ENCODE measurements at places on chromosomes 3 and 15.

- ATAC-seq: peak; percentile 52
Observed at GRCh38 chr3:71784914-71785531, at the start of gene PROK2. TSS of gene PROK2 (minus strand) at chr3:71785148. CDS start at chr3:71785052, 96 bp downstream.

- no peak for ATAC-seq
Observed at GRCh38 chr15:46091860-46092450, 457.1 kb downstream of the SQOR start.

GRCh38 chr3:32443478-32443877 is 51.8 kb downstream of the CMTM7 start:
- no peak for ATAC-seq

DNA sequence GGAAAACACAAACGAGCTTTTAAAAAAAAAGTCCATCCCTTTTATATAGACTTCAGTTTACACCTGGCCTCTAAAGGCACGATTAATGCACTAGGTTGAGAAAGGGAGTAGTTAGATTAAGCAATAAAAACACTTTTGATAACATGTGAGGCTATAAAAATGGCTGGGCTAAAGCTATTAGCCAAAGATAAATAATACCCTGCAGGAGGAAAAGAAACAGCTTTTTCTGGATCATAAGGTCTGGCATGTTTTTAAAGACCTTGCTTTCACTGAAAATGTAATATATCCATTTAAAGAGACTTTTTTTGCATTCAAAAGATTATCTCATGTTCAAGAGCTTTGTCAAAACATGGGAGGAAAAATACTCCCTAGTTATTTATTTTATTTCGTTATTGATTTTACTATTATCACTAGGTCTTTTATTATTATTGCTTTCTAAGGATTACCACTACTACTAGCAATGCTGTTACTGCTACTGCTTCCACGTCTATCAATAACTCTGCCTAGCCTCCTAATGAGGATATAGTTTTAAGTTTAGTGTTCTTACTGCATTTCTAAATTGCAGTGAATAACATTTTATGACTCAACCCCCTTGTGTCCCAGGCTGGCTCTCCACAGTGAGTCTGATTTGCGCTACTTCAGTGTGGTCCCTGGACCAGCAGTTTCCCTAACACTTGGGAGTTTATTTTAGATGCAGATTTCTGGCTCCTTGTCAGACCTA is 93.4 kb downstream of the THRB start:
- no peak for ATAC-seq

- ATAC-seq: no peak
Observed at GRCh38 chr3:128861491-128861890, 17.9 kb upstream of the ACAD9 start.

DNA sequence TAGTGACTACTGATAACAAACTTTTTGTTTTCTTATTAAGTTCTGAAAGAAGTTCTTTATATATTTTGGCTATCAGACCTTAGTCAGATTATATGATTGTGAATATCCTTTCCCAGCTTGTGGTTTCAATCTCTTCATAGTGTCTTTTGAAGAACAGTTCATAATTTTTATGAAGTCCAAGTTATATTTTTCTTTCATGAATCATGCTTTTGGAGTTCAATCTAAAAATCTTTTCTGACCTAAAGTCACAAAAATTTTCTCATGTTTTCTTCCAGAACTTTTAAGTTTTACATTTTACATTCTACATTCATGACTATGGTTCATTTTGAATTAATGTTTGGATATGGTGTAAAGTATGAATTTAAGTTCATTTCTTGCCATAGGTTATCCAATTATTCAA is 34.2 kb upstream of the OCA2 start:
- no peak for ATAC-seq

DNA sequence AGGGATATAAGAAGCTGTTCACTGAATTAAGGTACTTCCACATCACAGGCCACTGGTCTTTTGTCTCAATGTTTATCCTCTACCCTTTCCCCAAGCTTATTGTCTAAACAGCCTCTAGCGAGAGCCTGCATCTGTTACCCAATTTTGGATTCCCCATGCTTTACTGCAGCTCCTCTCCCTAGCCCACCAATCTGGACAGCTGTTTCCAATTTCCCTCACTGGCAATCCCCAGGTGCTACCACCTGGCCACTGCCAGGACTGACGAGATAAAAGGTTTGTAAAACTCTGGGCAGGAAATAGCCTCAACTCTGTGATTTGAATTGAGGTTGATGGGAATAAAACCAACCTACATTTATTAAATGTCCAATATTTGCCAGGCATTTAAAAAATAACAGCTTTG is 58.0 kb upstream of the TEX9 start:
- no peak for ATAC-seq

GRCh38 chr3:64796607-64797399 is 109.0 kb upstream of the ADAMTS9 start:
- ATAC-seq: no peak

DNA sequence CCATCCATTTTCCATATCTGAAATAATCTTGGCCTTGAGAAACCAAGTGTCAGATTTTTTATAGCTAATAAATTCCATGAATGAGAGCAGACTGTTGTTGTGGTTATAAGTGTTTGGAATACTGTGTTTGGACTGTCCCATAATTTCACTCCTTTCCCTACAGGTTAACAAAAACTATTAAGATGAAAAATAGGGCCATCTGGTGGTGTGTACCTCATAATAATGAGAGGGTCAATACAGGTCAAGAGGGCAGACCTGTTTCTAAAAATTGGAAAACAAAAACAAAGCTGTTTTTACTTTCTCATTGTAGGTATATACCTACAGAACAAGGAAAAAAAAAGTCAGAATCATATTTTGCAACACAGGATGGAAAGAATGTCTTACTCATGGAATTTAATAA is 553.8 kb upstream of the SGO1 start:
- no peak for ATAC-seq

GRCh38 chr3:57791245-57791644 is 35.1 kb downstream of the SLMAP start:
- no peak for ATAC-seq

DNA sequence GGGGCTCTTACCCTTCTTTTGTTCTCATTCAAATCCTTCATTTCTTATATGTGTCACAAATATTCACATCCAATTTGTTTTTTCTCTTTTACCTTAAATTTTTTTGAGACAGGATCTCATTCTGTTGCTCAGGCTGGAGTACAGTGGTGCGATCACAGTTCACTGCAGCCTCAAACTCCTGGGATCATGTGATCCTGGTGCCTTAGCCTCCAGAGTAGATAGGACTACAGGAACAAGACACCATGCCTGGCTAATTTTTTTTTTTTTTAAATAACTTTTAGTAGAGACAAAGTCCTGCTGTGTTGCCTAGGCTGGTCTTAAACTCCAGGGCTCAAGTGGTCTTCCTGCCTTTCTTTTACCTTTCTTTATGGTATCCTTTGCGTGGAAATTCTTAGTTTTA is 66.5 kb downstream of the POLR2M start:
- ATAC-seq: no peak

GRCh38 chr3:50196253-50196801 is 4.9 kb downstream of the GNAT1 start:
- no peak for ATAC-seq

DNA sequence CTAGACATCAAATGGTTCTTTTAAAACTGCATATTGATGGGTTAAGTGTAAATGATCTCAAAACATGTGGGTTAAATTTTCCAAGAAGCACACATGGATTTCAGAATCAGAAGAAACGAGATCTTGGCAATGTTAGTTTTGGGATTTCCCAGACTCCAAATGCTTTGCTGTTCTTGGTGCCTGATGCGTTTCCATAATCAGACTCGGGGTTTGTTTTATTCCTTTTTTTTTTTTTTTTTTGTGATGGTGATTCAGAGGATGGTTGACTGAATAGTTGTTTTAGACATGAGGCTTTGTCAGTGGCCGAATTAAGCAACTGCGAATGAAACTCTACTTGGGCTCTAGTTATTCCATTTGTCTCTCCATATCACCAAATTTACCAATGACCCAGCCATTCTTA is 52.2 kb upstream of the FAM98B start:
- no peak for ATAC-seq

DNA sequence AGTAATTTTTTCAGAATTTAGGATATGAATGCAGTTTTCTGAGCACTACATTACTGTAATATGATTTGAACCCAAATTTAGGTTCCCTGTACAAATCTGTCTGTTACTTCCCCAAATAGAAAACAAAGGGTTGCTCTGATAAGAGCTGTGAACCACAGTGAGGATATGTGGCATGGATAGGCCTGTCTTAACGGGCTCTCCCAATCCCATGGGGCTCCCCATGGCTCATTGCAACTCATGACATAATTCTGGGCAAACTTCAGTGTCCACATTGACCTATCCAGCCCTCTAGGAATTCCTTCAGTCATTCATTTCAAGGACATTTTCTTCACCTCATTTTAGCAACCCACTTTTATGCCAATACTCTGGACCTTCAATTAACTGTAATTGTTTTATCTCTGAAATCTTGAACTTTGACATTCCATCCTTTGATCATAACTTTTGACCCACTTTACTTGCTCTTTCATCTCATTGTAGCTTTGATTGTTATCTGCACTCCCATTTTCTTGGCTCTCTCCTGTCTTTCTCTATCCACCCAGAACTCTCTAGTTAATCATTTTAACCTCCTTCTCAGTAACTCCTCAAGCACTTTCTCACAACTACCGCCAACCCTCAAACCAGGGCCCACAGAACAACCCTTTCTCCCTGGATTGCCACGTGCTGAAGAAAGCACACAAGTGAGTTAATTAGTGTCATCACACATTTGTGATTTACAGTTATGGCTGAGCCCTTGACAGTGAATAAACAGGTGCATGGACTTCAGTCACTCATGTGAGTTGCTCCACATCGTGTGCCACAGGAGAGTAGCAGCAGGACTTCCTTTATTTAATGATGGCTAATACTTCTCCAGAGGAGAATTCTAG is 94.9 kb upstream of the AADACL2 start:
- no peak for ATAC-seq

DNA sequence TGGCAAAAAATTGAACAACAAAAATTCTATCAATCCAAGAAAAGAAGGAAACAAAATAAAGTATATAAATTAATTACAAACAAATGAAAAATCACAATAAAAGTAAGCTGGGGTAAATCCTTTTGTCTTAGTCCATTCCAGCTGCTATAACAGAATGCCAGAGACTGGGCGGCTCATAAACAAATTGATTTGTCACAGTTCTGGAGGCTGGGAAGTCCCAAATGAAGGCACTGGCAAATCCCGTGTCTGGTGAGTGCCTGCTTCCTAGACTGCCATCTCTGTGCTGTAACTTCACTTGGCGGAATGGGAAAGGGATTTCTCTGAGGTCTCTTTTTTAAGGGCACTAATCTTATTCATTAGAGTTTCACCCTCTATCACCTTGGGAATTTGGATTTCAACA is 53.6 kb upstream of the RPL35A start:
- no peak for ATAC-seq

DNA sequence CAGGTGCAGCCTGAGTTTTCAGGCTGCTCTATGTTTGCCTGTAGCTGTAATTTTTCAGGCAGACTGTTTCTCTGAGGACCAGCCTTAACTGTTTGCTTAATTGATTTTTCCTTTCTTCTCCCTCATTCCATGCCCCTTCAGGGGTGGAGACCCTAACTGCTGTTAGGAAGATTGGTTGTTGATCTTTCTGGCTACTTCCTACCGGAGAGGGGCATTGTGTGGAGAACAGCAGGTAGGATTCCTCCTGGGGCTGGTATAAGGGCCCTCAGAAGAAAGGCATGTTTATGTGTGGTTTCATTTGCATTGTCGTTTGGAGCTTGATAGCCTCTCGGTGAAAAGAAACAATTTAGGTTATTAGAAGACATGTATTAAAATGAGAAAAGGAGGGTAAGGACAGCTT is 56.9 kb upstream of the GOLGA6L2 start:
- no peak for ATAC-seq

- no peak for ATAC-seq
Observed at GRCh38 chr3:45267097-45267496, 41.0 kb upstream of the TMEM158 start.

- ATAC-seq: no peak
Observed at GRCh38 chr3:187288855-187289605, 2.5 kb downstream of the MASP1 start.

DNA sequence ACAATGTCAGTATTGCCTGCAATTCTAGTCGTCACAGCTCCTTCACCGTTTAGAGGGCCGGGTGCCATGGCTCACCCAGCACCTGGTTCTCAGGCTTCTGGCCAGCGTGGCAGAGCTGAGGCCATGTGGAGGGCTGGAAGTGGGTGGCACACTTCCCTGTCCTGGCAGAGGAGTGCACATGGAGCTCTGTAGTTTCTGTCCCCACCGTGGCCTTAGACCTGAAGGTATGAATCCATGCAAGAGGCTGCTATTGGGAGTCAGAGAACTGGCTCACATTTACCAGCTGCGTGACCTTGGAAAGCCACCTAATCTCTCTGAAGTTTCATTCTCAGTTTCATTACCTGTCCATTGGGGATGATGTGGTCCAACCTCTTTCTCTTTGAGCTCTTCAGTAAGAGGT is 22.2 kb downstream of the EPHB1 start:
- ATAC-seq: no peak

DNA sequence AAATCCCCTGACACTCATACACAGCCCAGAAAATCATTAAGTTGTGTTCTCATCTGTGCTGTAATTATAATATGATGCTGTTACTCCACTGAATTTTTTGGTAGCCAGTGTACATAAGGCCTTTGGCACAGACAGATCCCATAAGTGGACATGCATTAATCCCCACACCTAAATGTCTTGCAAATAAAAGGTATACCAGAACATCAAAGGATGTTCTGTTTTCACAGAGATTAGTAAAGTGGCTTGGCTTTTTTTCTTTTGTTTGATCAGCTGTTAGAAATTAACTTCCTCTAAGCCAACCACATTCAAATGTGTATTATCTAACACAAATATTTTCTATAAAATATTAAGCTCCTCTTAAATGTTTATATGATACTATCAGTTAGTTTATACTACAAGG is 2.7 kb downstream of the SST start:
- ATAC-seq: no peak

GRCh38 chr15:45378149-45378912 is at the start of gene GATM:
TSS of gene GATM (minus strand) at chr15:45378544. CDS start at chr15:45378453, 91 bp downstream.
- peak; percentile 95 for ATAC-seq

DNA sequence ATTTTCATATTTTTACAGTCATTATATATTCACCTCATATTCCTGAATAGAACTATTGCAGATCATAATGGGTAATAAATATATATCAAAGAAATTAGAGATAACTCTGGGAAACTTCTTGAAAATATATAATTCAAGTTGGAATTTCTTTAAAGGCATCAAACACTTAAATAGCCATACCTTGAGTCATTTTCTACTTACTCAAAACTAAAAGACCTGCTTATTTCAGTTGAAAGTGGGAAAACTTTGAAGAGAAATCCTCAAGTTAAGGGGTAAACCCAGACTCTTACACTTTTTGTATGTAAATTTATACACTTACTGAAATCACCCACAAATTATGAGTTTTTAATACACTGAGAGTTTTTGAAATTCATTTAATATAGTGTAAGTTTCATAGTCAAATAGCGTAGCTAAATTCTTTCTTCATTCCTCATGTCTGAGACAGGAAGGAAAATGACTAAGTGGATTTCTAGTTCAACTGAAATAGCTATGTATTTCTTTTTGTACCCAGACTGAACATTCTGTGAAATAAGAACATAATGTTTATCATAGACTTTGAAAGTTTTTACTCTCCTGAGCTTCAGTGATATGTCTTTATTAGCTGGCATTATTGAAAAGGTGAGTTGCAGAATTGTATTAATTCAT is 4.6 kb upstream of the ALCAM start:
- no peak for ATAC-seq

- ATAC-seq: no peak
Observed at GRCh38 chr3:73727117-73727821, 102.5 kb upstream of the PDZRN3 start.

All from esophagus mucosa (tissue), 1 donor.